ENCODE measurements at places on chromosomes 12 and 14. TPM values are rescaled to one million over a fixed set of nuclear protein-coding genes. Genes with fewer than 3 reads are reported as not detected.

DNA sequence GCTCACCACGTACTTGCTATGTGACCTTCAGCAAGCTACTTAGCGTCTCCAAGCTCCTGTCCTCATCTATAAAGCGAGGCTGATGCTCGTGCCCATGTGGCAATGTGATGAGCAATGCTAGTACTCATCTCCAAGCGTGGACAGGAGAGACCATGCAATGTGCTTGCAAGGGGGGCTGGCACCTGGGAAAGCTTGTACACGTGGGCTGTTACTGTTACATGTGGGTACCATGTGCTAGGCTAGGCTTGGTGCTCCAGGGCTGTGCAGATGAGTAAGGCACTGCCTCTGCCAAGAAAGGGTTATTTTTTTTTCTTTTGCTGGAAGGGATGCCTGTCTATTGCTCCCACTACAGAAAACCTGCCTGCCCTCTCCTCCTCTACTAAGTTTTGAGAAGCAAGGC, 46.6 kb downstream of the TSPAN11 start:
- no peaks in the 10 kb centered on the region for H3K36me3 ChIP-seq
- H3K27ac ChIP-seq: no peak overlapping the region
- DNase-seq: no peak
- no peaks in the 10 kb centered on the region for H3K27me3 ChIP-seq
- H3K4me1 ChIP-seq: peaks cover 19% of the 10 kb centered on the region

GRCh38 chr12:44357494-44357893, 518.6 kb downstream of the NELL2 start:
- no peaks in the 10 kb centered on the region for H3K36me3 ChIP-seq
- peaks cover 3% of the 10 kb centered on the region for H3K4me1 ChIP-seq
- no peak for DNase-seq
- no peak overlapping the region for H3K27ac ChIP-seq

- H3K4me1 ChIP-seq: no peaks in the 10 kb centered on the region
- no peak overlapping the region for H3K27ac ChIP-seq
Measured at GRCh38 chr14:74261288-74261687, 22.0 kb downstream of the VSX2 start.

DNA sequence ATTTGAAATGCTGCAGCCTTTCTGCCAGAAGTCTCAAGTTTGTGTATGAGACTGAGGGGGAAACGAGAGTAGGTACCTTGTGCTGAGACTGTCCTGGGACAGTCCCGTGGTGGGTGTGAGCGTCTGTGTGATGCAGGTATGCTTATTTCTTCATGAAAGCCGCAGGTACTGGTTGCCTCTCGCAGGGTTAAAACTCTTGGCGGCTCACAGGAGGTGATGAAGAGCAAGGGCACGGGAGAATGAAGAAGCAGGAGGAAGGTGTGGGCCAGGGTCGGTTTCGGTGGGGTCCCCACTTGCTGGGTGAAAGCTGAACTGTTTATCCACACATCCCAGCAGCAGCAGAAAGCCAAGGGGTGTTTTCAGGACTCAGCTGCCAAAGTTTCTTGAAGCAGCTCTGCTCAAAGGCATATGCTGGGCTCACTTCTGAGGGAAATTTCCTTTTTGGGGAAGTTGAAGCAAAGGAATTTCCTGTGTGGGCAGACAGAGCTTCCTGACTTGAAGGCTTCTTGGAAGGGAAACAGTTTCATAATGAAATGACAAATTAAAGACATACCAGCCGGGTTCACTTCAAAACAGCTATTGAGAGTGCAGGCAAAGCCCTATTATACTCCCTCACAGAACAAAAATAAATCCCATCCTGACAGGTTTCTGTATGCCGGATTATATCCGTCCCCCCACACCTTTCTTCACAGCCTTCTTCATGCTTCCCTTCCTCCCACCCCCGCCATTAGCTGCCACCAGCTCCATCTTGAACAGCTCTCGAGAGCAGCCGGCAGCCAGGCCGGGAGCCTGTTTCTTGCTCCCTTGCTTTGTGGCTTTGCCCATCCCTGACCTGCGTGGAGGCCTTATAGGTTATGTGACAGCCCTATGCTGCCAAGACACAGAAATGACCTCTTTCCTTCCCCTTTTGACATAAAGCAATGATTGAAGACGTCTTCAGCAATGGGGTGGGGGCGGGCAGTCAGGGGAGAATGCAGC, 116.6 kb downstream of the ETV6 start:
- peaks cover 27% of the 10 kb centered on the region for H3K4me1 ChIP-seq
- peak; percentile 94 for DNase-seq

- no peaks in the 10 kb centered on the region for H3K27me3 ChIP-seq
- DNase-seq: no peak
- no peak overlapping the region for H3K4me3 ChIP-seq
- H3K27ac ChIP-seq: no peak overlapping the region
- peaks cover 4% of the 10 kb centered on the region for H3K4me1 ChIP-seq
- H3K36me3 ChIP-seq: no peaks in the 10 kb centered on the region
Measured at GRCh38 chr12:112907415-112908157, 824 bp downstream of the OAS1 start.

DNA sequence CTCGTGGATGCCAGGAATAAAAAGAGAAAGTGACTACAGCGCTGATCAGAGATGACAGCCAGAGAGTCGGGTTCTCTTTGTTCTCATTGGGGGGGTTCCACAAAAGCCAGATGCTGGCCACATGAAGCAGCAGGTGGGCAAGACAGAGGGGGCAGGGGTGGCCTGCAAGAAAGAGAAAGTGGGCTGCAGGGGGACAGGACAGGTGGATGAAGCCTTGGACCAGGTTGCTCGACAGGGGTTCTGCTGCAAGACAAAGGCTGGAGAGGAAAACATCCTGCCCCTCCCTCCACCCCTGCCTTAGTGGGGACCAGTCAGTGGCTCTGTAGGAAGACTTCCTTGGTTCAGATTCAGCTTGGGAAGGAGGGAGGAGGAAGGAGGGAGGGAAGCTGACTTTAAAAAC, 126.2 kb downstream of the KSR2 start:
- no peak for DNase-seq
- H3K4me1 ChIP-seq: no peaks in the 10 kb centered on the region

The LRRK2 gene
- 7.9 TPM for total RNA-seq

GRCh38 chr12:39062266-39062996, 157.0 kb upstream of the CPNE8 start:
- no peak for DNase-seq
- H3K36me3 ChIP-seq: no peaks in the 10 kb centered on the region
- no peaks in the 10 kb centered on the region for H3K4me1 ChIP-seq
- H3K4me3 ChIP-seq: no peak overlapping the region
- H3K27ac ChIP-seq: no peak overlapping the region
- H3K27me3 ChIP-seq: no peaks in the 10 kb centered on the region

DNA sequence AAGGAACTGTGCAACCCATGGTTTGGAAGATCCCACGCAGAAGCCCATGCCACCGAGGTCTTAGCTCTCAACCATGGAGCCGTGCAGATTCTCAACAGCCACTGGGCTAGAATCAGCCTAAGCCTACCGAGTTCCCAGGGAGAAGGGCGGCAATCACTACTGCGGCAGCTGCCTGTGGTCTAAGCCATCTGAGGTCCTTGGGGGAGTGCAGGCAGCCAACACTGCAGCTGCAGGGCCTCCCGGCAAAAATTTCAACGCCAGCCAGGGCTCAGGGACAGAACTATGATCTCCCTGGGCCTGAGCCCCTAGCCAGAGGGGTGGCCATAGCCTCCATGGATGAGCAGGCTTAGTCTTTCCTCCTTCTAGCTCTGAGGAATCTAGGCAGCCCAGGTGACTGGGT, 156.8 kb upstream of the CLEC14A start:
- H3K4me1 ChIP-seq: peaks cover 6% of the 10 kb centered on the region
- H3K27ac ChIP-seq: no peak overlapping the region
- DNase-seq: no peak
- no peaks in the 10 kb centered on the region for H3K27me3 ChIP-seq
- H3K36me3 ChIP-seq: no peaks in the 10 kb centered on the region

DNA sequence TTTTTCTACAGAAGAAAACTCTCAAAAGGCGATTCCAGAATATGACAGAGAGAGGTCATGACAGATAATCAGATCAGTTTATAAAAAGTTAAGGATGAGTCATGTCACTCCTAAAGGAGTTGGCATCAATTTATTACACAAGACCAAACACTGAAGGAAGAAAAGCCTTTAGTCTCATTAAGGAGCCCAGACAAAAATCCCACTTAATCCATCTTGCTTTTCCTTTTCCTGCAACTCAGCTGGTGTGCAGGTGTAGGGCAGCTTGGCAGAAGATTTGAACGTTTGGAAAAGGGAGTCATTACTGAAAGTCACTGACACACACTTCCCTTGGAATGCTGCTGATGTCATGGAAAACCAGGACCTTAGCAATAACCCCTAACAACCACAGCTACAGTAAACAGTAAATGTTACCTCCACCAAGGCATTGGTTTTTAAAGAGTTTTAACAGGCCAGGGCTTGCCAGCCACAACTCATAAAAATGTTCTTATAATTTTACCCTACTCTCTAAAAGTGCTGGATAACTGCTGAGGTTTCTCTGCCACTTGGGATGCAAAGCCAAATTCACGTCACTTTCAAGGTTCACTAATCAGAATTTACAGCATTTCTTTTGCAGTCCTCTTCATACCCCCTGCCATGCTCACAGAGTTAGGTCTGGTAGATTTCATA, 320.6 kb downstream of the RAD51B start:
- H3K36me3 ChIP-seq: no peaks in the 10 kb centered on the region
- peak; percentile 26 for DNase-seq
- H3K27ac ChIP-seq: no peak overlapping the region
- peaks cover 20% of the 10 kb centered on the region for H3K4me1 ChIP-seq
- no peaks in the 10 kb centered on the region for H3K27me3 ChIP-seq
- no peak overlapping the region for H3K4me3 ChIP-seq

The TMCC3 gene
- total RNA-seq: 1.3 TPM

The KLRC4 gene
- not detected for total RNA-seq

- H3K36me3 ChIP-seq: peaks cover 24% of the 10 kb centered on the region
- H3K27ac ChIP-seq: no peak overlapping the region
- H3K4me1 ChIP-seq: peaks cover 6% of the 10 kb centered on the region
- H3K4me3 ChIP-seq: no peak overlapping the region
- no peaks in the 10 kb centered on the region for H3K27me3 ChIP-seq
- no peak for DNase-seq
Measured at GRCh38 chr14:92800525-92800924, 6.4 kb downstream of the GOLGA5 start.

The RIN3 gene
- total RNA-seq: 5.4 TPM

GRCh38 chr12:32508626-32509025, 109.3 kb downstream of the FGD4 start:
- DNase-seq: no peak
- H3K4me1 ChIP-seq: no peaks in the 10 kb centered on the region
- H3K36me3 ChIP-seq: no peaks in the 10 kb centered on the region
- H3K27ac ChIP-seq: no peak overlapping the region

DNA sequence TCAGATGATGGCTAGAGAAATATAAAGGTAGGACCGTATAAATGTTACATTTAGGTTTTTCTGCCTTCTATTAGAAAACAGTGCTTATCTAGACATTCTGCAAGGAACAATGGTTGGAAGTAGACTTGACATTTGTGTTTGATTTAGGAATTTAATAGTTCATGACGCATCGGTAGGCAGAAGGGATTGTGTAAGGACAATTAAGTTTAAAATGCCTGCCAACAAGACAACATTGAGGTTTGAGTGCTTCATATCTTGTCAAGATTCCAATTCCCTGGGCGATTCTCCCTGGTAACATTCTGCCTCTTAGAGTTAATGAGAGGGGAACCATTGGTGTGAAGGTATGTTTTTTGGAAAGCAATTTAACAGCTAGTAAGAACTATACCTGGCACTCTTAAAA, 186.8 kb upstream of the RBM19 start:
- no peak overlapping the region for H3K4me3 ChIP-seq
- peaks cover 24% of the 10 kb centered on the region for H3K4me1 ChIP-seq
- H3K27me3 ChIP-seq: no peaks in the 10 kb centered on the region

The SLC10A1 gene
- not detected for total RNA-seq

GRCh38 chr12:131232036-131232435, 278.3 kb downstream of the ADGRD1 start:
- no peaks in the 10 kb centered on the region for H3K27me3 ChIP-seq
- H3K36me3 ChIP-seq: no peaks in the 10 kb centered on the region
- no peak overlapping the region for H3K4me3 ChIP-seq
- H3K27ac ChIP-seq: no peak overlapping the region
- peaks cover 8% of the 10 kb centered on the region for H3K4me1 ChIP-seq

GRCh38 chr12:14810953-14811483, 3.0 kb downstream of the SMCO3 start:
- peak; percentile 48 for DNase-seq
- no peak overlapping the region for H3K4me3 ChIP-seq
- H3K36me3 ChIP-seq: no peaks in the 10 kb centered on the region
- peaks cover 11% of the 10 kb centered on the region for H3K4me1 ChIP-seq
- H3K27me3 ChIP-seq: no peaks in the 10 kb centered on the region
- peak overlapping the region; percentile 9 for H3K27ac ChIP-seq

GRCh38 chr14:44418856-44419255, 88.2 kb downstream of the FSCB start:
- no peak overlapping the region for H3K27ac ChIP-seq
- no peak for DNase-seq
- H3K27me3 ChIP-seq: no peaks in the 10 kb centered on the region
- H3K4me1 ChIP-seq: peaks cover under 1% of the 10 kb centered on the region

Measured in cardiac muscle cell (in vitro differentiated cells and primary cell).